Lung (tissue), 17 donors: ENCODE measurements at places on chromosomes 7 and 10. TPM values are rescaled to one million over a fixed set of nuclear protein-coding genes. Genes with fewer than 3 reads are reported as not detected.

DNA sequence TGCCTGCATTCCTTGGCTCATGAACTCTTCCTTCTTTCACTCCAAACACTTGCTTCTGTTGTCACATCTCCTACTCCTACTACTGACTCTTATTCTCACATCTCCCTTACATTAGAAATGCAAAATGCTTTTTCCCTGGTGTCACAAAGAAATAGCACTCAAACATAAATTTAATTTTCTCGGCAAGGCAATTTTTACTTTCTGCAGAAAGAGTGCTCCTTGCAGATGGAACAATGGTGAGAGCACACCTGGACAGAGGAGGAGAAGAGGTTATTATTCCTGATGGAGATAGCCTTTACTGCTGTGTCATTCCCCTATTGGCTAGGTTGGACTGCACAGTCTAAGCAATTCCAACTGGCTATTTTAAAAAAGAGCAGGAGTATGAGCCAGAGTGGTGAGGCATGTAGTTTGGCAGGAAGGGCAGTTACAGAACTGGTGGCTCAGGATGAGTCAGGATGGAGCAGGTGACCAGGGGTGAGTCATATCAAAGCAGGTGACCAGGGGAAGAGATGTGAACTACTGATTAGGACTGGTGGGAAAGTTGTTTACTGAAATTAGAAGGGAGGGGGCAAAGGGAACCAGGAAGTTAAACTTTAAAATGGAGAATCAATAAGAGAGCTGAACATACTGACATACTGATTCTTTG is 52.9 kb downstream of the CYP2C9 start:
- no peak for DNase-seq

The SNCG gene
- polyA plus RNA-seq: 32.8 TPM

- no peak for DNase-seq
Observed at GRCh38 chr10:27661514-27662286, 83.9 kb downstream of the MKX start.

The WAPL gene
- polyA plus RNA-seq: 17.3 TPM

- DNase-seq: no peak
Observed at GRCh38 chr10:129911451-129912165, 52.5 kb downstream of the EBF3 start.

DNA sequence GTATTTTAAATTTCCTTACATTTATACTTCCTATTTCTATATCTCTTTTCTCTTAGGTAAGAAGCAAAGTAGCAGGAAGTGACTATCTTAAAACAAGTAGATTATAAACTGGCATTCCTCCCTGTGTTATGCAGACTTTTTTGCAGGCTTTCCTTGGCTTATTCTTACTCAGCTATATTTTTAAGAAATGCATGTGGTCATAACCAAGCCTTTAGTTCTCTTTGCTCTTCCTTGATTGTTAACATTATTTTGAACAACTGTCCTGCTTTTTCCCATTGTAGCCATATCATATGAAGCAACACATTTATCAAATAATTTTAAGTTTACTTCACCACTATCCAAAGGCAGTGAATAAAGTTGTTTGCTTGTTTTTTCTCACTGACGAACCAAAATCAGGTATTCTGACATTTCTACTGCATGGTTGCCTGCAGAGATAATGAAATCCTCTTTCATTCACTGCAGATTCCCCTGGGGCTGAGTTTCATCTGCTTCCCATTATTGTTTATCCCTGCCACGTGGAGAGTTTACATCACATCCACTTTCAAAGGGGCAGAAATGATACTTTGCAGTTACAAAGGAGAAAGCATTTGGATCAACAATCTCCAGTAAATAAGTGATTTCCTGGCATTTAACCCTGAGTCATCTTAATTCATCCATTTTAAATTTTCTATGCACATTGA is 389.9 kb upstream of the SEMA3C start:
- no peak for DNase-seq

- DNase-seq: no peak
Observed at GRCh38 chr10:9951481-9952257, 1066.0 kb upstream of the CELF2 start.

The CLRN3 gene
- polyA plus RNA-seq: 0.10 TPM

GRCh38 chr7:148436135-148436534 is 154.4 kb upstream of the C7orf33 start:
- DNase-seq: no peak

- no peak for DNase-seq
Observed at GRCh38 chr10:52318822-52319464, 4.9 kb downstream of the DKK1 start.

- no peak for DNase-seq
Observed at GRCh38 chr7:151854720-151855071, 22.2 kb downstream of the PRKAG2 start.

GRCh38 chr10:33129141-33129995 is 171.3 kb upstream of the ITGB1 start:
- DNase-seq: no peak

DNA sequence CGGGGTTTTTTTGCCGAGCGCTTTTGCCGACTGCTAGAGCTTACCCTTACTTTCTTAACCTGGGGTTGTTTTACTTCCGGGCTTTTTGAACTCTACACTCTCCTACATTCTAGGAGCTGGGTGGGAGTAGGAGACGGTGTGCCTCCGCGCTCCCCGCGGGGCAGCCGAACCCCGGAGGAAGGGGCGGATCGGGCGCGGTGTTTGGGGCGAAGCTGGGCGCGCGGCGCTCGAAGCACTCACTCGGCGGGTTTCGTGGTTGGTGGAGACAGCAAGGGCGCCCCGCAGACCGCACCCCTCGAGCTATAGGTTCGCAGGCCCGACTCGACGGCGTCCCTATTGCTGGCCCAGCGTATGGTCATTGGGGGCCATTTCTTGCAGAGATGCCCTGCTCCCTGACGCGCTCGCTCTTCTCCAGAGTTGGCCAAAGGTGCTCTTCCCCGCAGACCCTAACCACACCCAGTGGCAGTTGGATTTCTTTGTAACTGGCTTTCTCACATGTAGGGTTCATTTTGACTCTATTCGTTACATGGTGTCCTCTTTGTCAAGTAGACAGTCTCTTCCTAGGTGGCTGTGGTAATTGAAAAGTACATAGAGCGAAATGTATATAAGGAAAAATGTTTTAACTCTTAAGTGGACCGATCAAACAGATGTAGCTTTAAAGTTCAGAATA is 364 bp downstream of the ZNF518A start:
- DNase-seq: peak; percentile 88

The TCAF2 gene
- polyA plus RNA-seq: 3.4 TPM

DNA sequence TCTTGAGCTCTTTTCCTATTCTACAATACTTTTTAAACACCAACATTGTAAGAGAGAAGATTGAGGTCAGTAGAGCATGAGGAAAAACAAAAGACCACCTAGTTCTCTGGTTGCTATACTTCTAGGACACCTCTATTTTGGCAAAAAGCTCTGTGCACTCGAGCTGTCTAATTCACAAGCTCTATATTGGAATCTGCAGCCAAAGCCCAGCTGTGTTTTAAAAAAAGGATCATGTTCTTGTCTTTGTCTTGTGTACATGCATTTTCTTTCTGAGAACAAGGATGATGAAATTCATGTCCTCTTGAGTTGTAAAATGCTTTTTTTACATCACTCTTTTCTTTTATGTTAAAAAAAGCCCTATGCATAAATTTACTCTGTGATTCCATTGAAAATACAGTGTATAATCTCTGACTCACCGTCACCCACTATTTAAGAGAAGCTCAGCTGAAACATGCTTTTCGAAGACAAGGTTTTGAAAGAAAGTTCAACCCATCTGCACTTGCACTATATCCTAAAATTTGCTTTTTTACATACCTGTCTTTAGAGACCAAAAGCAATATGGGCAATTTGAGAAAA is 215.5 kb upstream of the VSTM2A start:
- no peak for DNase-seq

- no peak for DNase-seq
Observed at GRCh38 chr10:100245484-100246220, 16.3 kb upstream of the CHUK start.

The AFAP1L2 gene
- polyA plus RNA-seq: 2.0 TPM

DNA sequence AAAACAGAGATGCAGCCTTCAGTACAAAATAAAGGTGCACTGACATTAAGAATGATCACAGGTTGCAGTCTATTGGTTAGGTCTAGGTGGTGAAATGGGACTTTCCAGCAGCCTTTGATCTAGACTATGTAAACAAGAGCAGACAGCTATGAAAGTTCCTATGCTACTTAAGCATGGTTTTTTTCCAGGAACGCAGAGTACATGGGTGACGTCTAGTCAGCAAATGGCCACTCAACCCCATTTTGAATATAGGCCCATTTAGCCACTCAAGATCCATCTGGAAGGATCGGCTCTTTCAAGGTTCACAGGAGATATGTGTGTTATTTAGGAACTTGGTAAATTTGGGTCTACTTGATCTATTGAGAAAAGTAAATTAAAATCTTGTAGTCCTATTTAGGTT is 1424.6 kb upstream of the LRRTM3 start:
- no peak for DNase-seq

The SLC13A1 gene
- not detected for polyA plus RNA-seq

- no peak for DNase-seq
Observed at GRCh38 chr10:68137171-68137570, 27.9 kb downstream of the MYPN start.

The CHAT gene
- polyA plus RNA-seq: not detected

The AKR1C4 gene
- polyA plus RNA-seq: 0.02 TPM

DNA sequence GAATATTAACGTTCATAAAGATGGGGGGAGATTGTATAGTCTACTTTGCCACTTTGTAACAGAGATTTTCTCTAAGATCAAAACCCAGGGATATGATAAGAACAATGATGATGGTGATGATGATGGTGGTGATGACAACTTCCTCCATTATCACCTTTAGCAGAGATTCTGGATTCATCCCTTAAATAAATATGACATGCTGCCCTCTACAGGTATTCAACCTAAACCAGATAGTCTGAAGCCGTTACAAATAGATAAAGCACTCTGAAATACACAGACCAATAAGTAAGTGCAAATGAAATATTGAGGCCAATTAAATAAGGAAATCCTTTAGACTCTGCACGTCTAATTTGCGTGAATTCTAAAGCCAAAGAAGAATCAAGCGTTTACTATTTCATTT is 211.5 kb downstream of the CREB5 start:
- DNase-seq: no peak

DNA sequence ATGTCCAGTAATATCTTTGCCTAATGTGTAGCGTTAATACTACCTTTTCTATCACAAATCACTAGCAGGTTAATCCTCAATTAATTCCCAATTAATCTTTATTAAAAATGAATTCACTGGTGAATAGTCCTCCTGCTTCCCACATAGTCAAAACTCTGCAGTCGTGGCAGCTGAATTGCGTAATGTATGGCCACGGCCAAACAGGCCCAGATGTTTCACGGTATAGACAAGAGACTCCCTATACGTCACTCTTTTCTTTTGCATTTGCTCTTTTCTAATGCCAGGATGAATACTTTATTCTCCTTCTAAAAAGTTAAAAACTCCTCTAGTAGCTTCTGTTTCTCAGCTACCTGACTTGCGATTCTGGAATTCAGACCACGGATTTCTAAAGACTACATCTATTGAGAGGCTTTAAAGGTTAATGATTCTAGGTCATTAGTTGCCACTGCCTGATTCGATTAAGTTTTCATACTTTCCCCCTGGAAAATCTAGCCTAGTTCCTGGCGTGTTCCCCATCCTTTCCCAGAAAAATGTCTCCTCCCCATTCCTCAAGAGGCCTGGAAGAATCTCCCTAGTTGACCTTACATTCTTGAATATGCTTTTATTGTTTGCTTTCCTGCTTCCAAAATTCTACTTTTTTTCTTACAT is 16.9 kb downstream of the MEOX2 start:
- DNase-seq: peak; percentile 78

- DNase-seq: peak; percentile 70
Observed at GRCh38 chr10:68560943-68561864, 1.1 kb downstream of the TET1 start.

DNA sequence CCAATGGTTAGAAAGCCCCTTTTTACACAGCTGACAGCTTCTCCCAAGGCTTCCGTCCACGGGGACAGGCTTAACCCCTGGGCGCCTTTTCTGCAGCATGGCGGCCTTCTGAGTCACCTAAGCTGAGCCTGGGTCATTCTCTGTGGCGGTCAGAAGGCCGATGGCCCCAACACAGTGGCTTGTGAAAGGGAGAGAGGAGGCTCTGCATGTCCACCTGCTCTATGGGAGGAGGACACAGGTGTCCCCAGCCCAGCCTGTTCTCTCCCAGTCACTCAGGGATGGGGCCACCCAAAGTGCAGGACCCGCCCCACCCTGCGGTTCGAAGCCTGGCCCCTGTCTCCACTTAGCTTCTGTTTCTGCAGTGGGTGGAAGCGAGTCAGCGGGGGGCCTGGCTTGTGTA is 20.4 kb upstream of the TTYH3 start:
- DNase-seq: no peak
